ENCODE measurements at places on chromosomes 7 and 10. TPM values are rescaled to one million over a fixed set of nuclear protein-coding genes. Genes with fewer than 3 reads are reported as not detected.
A peak's percentile ranks its signal among the peaks of the same experiment; 100 is the strongest.

- DNase-seq = peak; percentile 77
These were observed at the start of gene HSPB1 for GRCh38 chr7:76302347-76303201. HSPB1 (plus strand) TSS chr7:76302673; CDS start chr7:76302713, 40 bp downstream.

The DDC gene
- 0.28 TPM for total RNA-seq

- no peak for DNase-seq
These were observed 70.5 kb downstream of the FAM204A start for GRCh38 chr10:118271671-118272070.

DNA sequence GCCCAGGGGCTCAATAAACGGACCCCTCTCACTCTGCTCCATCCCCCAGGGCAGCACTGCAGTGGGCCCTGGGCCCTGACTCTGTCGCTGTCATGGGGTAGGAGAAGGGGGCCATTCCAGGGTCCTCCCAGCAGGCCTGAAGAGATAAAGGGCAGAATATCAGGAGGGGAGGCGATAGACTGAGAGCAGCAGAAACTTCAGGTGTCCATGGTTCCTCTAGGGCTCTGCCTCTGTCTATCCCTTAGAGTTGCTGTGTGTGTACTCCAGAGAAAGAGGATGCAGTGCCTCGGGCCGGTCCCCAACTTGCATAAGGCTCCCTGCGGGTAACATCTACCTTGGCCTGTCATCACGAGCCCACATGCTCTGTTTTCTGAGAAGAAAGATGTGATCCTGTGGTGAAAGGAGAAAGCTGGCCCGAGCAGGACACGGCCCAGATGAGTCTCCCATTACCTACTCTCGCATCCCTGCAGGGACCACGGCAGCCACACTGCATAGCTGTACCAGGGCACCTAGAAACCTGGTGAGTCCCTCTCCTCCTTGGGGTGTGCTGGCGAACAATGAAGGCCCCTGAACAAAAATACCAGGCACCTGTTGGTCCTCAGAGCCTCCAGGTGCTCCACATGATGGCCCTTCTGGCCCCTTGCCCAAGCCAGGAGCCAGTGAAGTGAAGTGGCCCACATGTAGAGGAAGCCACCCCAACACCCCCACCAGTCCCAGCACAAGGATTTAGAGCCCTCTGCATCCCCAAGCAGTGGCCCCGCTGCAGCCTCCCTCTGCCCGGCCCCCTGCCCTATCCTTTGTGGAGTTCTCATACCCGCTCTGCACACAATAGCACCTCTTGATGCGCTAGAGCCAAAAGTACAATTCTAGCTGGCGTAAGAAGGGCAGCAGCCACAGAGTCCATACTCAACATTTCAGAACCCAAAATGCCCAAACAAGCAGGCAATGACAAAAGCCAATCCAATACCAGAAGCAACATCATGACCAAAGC is 106.8 kb downstream of the ARHGAP22 start:
- DNase-seq = no peak

The ASIC3 gene
- total RNA-seq = 6.7 TPM

- DNase-seq = no peak
These were observed 15.9 kb upstream of the GPNMB start for GRCh38 chr7:23230641-23231101.

The AMPH gene
- total RNA-seq = 0.07 TPM

The FFAR4 gene
- not detected for total RNA-seq

DNA sequence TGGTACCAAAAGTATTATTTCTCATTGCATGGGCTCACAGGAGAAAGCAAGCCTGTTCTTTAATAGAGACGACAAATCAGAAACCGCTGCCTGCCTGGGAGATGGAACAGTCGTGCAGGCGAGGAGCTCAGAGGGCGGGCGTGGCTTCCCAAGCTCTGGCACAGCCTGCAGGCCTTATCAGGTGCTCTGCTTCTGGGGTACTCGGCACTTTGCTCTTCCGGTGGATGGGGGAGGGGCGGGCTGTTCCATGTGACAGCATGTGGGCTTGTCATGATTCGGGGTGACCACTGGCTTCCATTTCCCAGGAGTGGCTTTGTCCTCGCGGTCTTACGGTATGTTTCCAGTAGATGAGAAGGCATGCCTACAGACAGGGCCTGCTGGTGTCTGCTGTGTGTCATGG is 228.6 kb downstream of the MGMT start:
- no peak for DNase-seq

DNA sequence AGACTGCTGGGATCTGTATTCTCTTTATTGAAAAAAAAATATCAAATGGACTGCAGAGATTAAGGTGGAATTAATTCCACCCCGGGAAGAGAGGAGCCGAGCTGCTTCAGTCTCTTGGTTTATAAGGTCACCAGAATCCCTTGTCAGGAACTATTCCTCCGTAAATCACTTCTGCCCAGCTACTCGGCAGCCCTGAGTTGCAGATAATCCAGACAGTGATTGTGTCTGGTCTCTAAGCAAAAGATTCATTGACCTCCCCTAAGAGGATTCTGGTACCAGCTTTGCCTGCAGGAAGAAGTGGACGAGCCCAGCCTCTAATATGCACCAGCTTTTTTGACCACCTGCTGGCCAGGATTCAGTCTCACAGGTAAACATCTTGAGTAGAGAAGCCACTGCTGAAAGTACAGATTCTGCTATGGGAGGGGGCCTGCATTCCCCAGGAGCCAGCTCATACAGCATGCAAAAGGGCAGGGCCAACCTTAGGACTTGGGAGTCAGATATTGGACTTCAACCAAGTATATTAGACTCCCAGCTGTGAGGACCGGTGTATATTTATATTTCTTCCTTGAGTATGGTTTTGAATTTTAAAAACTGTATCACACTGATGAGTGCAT is 27.1 kb upstream of the PLXNA4 start:
- DNase-seq = no peak

The PTPN12 gene
- 12.0 TPM for total RNA-seq

- peak; percentile 9 for DNase-seq
These were observed 167.7 kb downstream of the EMX2 start for GRCh38 chr10:117710181-117710798.

DNA sequence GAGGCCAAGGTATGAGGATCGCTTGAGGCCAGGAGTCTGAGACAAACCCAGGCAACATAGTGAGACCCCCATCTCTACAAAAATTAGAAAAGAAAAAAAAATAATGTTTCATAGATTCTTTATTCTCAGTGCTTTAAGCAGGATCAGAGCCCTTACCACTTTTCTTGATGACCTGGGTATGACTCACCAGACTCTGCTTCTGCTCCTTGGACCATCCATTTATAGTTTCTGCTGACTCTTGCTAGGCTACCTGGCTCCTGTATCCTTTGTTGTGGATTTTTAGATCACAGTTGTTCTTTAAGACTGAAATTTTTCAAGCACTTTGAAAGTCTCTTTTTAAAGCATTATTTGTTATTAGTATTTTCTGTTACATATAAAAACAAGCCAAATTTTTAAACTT is 411.1 kb downstream of the GFRA1 start:
- DNase-seq = no peak

- no peak for DNase-seq
These were observed 8.9 kb downstream of the SH2B2 start for GRCh38 chr7:102295346-102296178.

Data from activated CD4-positive, alpha-beta T cell treated with anti-CD3 and anti-CD28 coated beads for 36 hours (primary cell).